CD4-positive, CD25-positive, alpha-beta regulatory T cell (primary cell): ENCODE measurements at places on chromosomes 7 and 10. TPM values are rescaled to one million over a fixed set of nuclear protein-coding genes. Genes with fewer than 3 reads are reported as not detected.
A peak's percentile ranks its signal among the peaks of the same experiment; 100 is the strongest.

DNA sequence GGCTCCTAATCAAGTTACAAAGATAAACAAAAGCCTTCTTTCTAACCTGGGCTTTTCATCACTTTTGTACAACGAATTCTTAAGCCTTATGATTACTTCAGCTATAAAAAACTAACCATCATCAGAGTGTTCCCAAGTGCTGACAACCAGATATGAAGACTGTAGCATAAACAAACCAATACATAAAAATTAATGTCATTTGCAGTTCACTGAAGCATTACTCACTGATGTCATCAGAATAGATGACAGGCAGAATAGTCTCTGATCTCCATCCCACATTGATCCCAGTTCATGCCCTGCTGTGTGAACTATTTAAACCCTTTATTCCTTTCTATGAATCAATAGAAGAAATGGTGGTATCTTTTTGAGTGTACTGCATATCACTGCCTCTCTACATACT is 84.4 kb downstream of the DNAJC1 start:
- no peak for DNase-seq

GRCh38 chr7:2217716-2218443 is 14.9 kb downstream of the MAD1L1 start:
- DNase-seq = no peak

GRCh38 chr7:706721-707120 is 19.8 kb upstream of the DNAAF5 start:
- DNase-seq = no peak

- DNase-seq = no peak
Measured at GRCh38 chr10:122558452-122558851, 2.1 kb upstream of the DMBT1 start.

DNA sequence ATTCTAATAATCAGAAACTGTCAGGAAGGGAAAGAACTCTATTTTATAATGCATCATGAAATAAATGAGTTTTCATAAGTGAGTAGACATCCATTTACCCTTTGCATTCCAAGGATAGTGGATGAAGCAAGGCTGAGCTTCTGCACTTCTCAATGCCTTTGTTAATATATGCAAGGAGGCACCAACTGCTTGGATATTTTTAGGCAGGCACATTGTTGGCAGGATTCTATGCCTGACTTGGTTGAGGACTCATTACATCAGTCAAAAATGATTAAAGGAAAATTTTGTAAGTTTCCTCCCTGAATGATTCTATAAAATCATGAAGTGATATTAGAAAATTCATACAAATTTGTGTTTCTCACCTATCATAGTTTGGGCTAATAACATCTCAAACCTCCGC is 612.2 kb upstream of the POM121L12 start:
- DNase-seq = no peak

GRCh38 chr10:28822719-28823464 is 145.6 kb downstream of the BAMBI start:
- DNase-seq = no peak

- peak; percentile 13 for DNase-seq
Measured at GRCh38 chr10:4127518-4128315, 342.7 kb upstream of the KLF6 start.

DNA sequence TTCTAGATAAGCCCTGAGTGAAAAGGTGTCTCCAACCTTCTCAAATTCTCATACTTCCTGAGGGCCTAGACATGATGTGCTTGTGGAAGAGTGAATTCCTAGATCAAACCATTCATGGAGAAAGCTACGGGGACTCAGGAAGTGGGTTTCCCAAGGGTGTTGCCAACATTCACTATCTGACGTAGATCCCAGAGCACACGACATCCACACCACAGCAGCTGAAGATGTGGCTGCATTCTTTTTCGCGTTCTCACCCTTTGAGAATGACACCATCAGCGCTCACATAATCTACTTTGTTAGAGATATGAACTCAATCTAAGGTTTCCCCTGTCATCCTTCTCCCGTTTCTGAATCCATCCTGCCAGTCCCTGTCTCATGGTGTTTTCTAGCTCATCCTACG is 290.8 kb downstream of the DNAJB6 start:
- DNase-seq = no peak

GRCh38 chr7:16562456-16563220 is 36.0 kb downstream of the LRRC72 start:
- no peak for DNase-seq

DNA sequence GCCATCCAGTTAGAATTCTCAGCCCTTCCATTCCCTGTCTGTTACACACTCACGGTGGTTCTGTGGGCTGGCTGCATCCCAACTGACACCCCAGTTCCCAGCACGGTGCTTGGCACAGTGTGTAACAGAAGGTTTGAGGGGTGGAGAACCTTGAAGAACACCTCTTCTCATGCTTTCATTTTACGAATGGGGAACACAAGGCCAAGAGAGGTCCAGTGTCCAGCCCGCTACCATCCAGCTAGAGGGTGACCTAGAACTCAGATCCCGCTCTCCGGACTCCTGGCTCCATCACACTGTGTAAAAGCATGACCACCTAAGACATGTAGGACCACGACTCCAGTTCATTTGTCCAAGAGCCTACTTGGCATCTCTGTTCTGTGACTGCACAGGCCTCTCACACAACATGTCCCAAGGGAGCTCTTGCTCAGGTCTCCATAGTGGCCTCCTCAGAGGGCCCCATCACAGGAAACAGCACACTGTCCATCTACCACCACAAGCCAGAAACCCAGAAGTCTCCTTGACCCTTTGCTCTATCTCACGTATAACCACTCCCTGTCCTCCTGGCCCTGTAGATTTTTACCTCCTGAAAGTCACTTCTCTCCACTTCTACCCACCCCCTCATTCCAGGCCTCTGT is 2.8 kb upstream of the CDH23 start:
- DNase-seq = no peak

- DNase-seq = no peak
Measured at GRCh38 chr10:16735671-16736070, 81.6 kb downstream of the RSU1 start.

GRCh38 chr10:12974078-12974477 is 27.4 kb downstream of the CCDC3 start:
- no peak for DNase-seq

DNA sequence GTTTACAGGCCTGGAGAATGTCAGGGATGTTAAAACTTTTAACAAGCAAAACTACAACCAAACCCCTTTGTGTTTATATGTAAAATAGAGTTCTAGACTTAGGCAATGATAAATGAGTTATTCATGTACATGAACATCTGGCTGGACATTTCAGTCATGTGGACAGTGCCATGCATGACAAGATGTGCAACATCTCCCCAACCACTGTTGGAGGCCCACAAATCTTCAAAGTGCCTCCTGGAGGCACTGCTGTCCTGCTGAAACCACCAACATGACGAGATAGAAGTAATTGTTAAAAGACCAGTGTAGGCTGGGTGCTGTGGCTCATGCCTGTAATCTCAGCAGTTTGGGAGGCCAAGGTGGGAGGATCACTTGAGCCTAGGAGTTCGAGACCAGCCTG is 18.4 kb downstream of the PPIA start:
- no peak for DNase-seq

- no peak for DNase-seq
Measured at GRCh38 chr10:74047871-74048270, 50.0 kb downstream of the VCL start.

DNA sequence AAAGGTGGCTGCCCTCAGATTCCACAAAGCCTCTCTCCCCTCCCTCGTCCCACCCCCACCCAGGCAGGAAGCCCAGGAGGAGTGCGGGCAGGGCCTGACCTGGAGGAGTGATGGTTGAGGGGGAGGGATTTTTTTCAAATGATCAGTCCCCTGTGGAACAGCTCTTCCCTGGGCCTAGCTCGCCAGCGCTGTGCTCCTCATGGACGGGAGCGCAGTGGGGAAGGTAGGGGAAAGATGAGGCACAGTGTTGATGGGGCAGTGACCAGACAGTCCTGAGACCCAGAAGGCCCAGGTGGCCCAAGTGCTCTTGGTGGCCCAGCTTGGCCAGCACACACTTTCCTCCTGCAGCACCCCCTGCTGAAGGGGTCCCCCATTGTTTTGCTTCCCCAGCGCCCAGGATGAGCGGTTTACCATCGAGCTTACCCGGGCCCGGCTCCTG is 8.5 kb downstream of the SAP25 start:
- DNase-seq = no peak

DNA sequence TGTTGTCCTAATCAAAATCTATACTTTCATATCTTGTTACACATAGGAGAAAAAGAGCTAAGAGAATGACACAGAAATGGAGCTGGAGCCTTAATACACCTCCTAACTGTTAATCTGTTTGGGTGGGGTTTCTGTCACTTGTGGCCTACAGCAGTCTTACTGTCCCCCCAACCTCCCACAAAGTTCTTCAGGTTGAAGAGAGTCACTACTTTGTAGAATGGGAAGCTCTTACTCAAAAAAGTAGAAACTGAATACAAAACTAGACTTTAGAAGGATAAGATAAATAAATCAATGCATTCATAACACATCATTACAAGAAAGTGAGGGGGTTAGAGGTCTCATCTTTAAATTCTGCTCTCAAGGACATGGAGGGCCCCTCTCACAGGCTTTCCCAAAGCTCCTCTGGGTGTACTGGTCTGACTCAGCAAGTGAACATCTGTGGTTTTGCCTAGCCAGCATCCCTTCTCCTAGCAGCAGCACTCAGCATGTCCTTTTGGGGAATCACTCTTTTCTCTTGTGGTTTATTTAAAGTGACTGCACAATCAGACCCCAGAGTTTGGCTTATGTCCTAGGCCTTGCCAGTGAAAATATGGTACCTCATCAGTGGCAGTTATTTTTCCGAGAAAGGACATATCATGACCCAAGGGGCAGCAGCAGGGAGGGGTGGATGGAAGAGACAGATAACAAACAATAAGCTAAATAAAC is 2.0 kb upstream of the BLVRA start:
- DNase-seq = no peak

DNA sequence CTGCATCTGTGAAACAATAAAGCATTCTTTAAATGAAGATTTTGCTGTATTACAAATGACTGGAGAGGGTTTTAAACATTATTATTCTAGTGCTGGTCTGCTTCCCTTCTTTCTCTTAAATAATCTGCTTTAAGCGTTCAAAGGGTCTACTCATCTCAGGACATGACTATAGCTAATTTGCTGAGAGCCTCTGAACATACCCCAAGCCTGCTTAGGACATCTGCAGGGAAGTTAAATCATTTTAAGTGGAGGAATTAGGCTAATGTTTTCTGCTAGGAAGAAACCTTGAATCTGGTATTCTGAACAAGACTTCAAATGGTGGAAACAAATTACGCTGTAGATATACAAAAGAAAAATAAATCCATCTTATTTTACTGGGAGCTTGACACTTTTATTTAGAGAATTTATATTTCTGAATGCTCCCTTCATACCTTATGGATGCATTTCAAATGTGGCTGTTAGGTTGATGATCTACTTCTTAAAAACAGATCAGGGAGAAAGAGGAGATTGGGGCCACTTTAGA is 124.4 kb upstream of the ITGB1 start:
- DNase-seq = no peak

GRCh38 chr7:102175423-102176170 is 111.1 kb upstream of the SH2B2 start:
- DNase-seq = no peak

DNA sequence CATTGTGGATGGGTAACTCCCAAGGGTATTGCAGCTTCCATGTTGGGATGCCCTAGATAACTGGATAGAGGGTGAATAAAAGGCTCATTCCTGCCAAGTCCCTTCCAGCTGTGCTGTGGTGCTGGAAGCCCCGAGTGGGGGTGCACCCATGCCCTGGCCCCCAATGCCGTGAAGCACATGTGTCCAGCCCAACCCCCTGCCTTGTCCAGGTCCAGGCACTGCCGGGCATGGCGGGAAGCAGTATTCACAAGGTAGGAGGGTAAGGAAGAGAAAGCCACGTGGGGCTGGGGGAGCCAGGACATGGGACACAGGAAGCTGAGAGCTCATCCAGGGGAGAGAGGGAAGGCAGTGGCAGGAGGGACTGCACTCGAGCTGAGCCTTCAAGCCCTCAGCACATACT is 148.2 kb upstream of the CDCA7L start:
- DNase-seq = no peak

The ANLN gene
- 0.49 TPM for polyA plus RNA-seq

The CYP2C19 gene
- not detected for polyA plus RNA-seq

The TAS2R40 gene
- not detected for polyA plus RNA-seq

The RHOBTB1 gene
- polyA plus RNA-seq = not detected

The CDH23 gene
- 1.1 TPM for polyA plus RNA-seq

The ZNF800 gene
- 59.5 TPM for polyA plus RNA-seq

The C10orf67 gene
- polyA plus RNA-seq = not detected

The KLF14 gene
- not detected for polyA plus RNA-seq

The GPR26 gene
- not detected for polyA plus RNA-seq

The TSPAN13 gene
- 0.32 TPM for polyA plus RNA-seq

The GATA3 gene
- 37.8 TPM for polyA plus RNA-seq

The PDE1C gene
- not detected for polyA plus RNA-seq

The SMKR1 gene
- 3.6 TPM for polyA plus RNA-seq

The VCL gene
- 11.4 TPM for polyA plus RNA-seq
